Heart right ventricle (tissue), 16 donors: ENCODE measurements at places on chromosomes 4 and X. TPM values are rescaled to one million over a fixed set of nuclear protein-coding genes. Genes with fewer than 3 reads are reported as not detected.

Gene FHDC1
- total RNA-seq: 0.08 TPM

Gene GABRA4
- 3.3 TPM for total RNA-seq

Gene DIAPH2
- total RNA-seq: 7.2 TPM

Gene ADAD1
- not detected for total RNA-seq

Gene UGT2B11
- total RNA-seq: not detected

Gene DCHS2
- not detected for total RNA-seq

Gene IL1RAPL1
- total RNA-seq: 3.8 TPM

Gene GPRASP3
- 8.7 TPM for total RNA-seq

Gene FRG2
- total RNA-seq: not detected

Gene RHOH
- 0.40 TPM for total RNA-seq

Gene ERAS
- not detected for total RNA-seq

Gene NUDT10
- not detected for total RNA-seq

Gene OCRL
- 9.5 TPM for total RNA-seq

Gene VCX2
- not detected for total RNA-seq

Gene DGAT2L6
- total RNA-seq: not detected
